HepG2 (cell line): ENCODE measurements at places on chromosomes 1 and 21.

DNA sequence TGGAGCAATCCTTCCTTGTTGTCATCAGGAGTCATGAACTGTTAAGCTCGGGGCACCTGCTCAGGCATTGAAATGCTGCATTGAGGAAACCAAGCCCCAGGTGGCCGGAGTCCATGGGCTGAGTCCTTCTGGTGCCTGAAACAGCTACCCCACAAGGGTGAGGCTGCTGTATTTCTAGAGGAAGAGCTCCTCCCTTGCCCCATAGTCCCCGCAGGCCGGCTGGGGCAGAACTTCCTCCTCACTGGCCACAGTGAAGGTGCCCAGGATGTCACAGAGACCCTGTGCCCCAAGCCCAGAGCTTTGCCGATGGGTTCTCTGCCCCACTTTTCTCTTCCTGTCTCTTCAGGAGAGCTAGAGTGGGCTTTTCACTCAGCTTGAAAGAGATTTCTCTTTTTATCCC lies 80.8 kb upstream of the GCLM start:
- DNase-seq: no peak

DNA sequence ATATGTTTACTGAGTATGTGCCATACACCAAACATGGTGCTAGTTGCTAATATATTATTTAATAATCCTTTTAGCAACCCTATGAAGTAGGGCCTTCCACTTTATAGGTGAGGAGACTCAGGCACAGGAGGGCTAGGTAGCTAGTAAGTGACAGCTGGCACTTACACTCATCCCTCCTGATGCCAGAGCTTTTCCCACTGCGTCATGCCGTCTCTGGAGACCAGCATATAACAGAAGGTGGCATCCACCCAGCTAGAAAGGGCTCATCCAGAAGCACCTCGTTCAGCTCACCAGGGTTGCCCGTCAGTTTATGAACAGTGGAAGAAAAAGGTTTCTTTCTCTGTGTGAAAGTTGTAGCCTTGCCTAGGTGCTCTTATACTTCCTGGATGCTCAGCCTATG lies 108.9 kb downstream of the NOS1AP start:
- no peak for DNase-seq

GRCh38 chr1:206742719-206743383 lies 27.7 kb upstream of the IL19 start:
- no peak for DNase-seq

- no peak for DNase-seq
Observed at GRCh38 chr21:42508371-42508770, 5.3 kb upstream of the SLC37A1 start.

GRCh38 chr1:10694274-10694632 lies 102.2 kb downstream of the CASZ1 start:
- DNase-seq: no peak

- DNase-seq: no peak
Observed at GRCh38 chr1:173014160-173014559, 36.6 kb downstream of the TNFSF18 start.

GRCh38 chr1:168087696-168088095 lies 49.0 kb downstream of the GPR161 start:
- DNase-seq: no peak

DNA sequence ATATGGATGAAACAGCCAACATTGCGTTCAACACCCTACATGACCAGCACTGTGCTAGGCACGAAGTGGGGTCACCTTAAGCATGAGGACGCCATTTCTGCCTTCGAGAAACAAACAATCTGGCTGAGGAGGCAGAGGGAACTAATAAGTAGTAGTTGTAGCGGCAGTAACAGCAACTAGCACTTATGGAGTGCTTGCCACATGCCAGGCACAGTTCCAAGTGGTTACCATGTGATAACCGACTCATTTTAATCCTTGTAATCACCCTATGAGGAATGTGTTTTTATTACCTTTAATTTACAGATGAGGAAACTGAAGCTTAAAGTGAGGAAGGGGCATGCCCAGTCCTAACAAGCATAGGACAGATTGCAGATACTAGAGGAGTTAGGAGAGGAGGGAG lies 33.7 kb downstream of the KCND3 start:
- no peak for DNase-seq

GRCh38 chr1:53617851-53618499 lies 121.0 kb downstream of the GLIS1 start:
- no peak for DNase-seq

- no peak for DNase-seq
Observed at GRCh38 chr1:101310506-101310905, 73.7 kb downstream of the S1PR1 start.

GRCh38 chr1:232422098-232422497 lies 207.8 kb downstream of the SIPA1L2 start:
- DNase-seq: no peak

DNA sequence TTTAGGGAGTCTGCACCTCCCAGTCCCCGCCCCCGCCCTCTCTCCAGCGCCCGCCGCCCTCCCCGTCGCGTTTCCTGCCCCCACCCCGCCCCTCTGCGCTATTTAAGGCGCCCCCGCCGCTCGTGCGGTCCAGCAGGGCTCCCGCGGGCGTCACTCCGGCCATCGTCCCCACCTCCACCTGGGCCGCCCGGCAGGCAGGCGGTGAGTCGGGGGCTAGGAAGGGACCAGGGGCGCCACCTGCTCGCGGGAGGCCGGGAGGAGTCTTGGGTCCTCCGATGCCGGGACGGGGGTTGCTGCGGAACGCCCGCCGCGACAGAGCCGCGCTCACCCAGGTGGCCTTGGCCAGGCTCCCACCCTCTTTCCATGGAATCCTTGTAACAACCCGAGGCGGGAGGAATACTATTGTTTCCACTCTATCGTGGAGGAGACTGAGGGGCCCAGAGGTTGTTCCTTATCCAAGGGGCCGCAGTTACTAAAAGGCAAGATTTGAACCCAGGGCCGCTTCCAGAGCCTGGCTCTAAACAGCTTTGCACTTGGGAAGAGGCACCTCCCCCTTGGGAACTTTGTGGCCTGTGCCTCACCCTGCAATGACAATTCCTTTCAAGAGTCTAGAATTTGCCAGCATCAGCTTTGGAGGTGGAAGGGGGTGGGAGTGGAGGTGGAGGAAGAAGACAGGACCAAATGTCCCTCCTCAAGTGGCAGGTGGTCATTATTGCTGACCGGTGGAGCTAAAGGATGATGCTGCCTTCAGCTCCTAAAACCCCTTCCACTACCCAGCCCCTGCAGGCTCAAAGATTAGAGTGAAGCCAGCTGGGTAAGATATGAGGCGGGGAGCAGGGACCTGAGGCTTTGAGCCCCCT lies at the start of gene GJA4:
Gene GJA4, plus strand, starts transcription at position 132 of the 860 bp plus-strand sequence. CDS start 1,215 bp downstream, outside the sequence.
- no peak for DNase-seq

GRCh38 chr1:30085811-30086770 lies 637.3 kb downstream of the MATN1 start:
- peak; percentile 8 for DNase-seq

DNA sequence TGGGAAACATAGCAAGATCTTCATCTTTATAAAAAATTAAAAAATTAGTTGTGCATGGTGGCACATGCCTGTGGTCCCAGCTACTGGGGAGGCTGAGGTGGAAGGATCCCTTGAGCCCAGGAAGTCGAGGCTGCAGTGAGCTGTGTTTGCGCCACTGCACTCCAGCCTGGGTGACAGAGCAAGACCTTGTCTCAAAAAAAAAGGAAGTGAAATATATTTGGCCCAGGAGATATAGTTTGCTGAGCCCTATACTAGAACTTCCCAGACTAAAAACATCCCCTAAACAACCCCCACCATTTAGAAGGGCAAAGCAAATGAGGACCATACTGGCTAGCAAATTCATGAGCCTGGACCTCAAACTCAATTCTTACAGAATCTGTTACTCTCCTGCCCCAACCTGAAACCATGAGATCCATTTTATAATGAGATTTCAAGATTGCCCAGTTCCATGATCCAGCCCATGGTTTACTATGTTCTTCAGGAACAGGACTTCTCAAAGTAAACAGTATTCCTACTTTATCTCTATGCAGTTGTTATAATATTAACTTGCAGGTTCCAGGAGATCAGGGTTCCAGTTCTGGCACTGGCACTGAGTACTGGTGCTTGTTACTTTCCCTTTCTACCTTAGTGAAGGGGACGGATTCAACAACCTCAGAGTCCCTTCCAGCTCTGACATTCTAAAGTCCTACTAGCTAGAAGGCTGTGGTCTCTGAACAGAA lies 48.9 kb upstream of the TADA1 start:
- no peak for DNase-seq

- no peak for DNase-seq
Observed at GRCh38 chr1:19582318-19582717, 61.8 kb upstream of the NBL1 start.

DNA sequence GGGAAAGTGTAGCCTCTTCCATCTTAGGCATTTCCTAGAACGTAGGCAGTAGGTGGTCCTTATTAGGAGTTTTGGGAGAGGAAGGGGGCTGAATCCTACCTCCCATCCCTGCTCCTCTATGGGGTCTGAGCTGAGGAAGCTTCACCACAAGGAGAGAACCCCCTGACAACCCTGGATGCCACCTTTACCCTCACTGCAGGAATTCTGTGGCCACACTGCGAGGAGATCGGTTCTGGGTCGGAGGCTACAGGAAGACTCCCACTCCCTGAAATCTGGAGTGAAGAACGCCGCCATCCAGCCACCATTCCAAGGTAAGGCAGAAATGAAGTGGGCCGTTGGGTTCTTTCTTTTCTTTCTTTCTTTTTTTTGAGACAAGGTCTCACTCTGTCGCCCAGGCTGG lies 1.5 kb downstream of the MX1 start:
- DNase-seq: no peak

DNA sequence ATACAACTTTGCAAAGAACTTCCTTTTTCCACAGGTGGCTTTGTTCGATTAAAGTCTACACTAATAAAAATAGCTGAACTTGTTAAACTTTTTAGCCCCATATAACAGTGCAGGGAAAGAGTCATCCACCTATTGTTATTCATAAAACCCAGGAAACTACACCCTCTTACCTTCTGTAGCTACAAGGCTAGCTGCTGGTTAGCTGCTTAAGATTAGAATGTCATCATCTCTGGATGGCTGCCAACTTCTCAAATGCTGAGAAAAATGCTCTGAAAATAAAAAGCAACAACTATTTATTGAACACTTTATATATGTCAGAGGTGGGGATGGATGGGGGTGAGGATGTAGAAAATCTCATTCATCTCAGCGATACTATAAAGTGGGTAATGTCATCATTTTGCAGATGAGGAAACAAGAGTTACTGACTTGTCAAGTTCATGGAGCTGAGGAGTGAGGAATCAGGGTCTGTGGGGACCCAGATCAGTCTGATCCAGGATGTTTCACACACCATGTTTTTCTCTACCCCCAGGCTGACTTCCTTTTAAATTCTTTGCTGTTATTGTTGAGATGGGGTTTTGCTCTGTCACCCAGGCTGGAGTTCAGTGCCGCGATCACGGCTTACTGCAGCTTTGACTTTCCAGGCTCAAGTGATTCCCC lies 17.1 kb downstream of the ATP5PF start:
- no peak for DNase-seq

- DNase-seq: no peak
Observed at GRCh38 chr1:57546549-57547330, 122.9 kb upstream of the DAB1 start.

- DNase-seq: no peak
Observed at GRCh38 chr1:44072821-44073220, 41.6 kb upstream of the SLC6A9 start.

GRCh38 chr1:244868484-244869363 lies 4.4 kb upstream of the HNRNPU start:
- DNase-seq: no peak

- DNase-seq: no peak
Observed at GRCh38 chr1:85388416-85388815, 76.5 kb downstream of the DDAH1 start.

DNA sequence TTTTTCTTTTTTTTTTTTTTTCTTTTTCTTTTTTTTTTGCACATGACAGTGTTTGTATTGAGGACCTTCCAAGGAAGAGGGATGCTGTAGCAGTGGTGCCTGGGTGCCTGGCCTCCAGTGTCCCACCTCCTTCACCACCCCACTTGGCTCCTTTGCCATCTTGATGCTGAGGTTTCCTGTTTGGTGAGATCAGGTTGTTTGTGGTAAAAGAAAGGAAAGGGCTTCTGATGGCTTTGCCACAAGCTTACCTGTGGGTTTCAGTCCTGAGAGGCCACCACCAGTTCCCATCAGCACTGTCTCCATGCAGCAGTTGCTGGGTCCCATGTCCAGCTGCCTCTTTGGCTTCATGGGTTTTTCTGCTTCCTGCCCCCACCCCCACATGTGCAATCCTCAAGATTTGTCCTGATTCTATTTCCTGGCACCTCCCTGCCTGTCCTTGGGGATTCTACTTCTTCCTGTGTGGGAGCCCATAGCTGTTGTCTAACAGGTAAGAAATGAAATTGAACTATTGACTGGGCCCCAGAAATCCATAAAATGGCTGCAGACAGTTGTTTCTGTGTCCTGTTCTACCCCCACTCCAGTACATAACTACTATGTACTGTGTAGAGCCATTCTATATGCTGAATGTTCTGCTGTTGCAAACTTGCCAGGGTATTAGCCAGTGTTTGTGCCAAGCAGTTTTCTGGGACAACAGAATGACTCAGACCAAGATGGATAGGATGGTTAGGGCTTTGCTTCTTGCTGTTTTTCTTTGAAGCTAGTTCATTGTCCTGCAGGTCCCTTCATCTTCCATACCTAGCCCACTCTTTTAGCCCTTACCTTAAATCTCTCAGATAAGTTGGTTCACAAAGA lies 4.2 kb upstream of the CCDC28B start:
- no peak for DNase-seq

GRCh38 chr1:217137210-217137881 lies 414.1 kb upstream of the ESRRG start:
- no peak for DNase-seq

DNA sequence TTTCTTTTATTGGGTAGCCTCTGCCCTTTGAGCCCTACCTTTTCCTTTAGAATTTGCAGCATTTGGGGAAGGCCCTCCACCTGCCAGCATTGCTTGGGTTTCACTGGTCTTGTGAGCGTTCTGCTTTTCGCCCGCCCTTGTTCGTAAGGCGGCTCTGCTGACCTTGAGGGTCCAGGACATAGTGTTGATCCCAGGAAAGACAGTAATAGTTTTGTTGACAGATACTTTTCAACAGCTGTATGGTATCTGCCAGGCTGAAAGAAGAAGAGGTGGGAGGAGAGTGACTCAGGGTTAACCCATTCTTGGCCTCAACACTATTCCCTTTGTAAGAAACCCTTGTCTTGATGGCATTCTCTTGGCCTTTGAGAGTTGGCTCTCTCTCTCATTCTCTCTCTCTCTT lies 113.4 kb upstream of the SPAG17 start:
- DNase-seq: no peak

DNA sequence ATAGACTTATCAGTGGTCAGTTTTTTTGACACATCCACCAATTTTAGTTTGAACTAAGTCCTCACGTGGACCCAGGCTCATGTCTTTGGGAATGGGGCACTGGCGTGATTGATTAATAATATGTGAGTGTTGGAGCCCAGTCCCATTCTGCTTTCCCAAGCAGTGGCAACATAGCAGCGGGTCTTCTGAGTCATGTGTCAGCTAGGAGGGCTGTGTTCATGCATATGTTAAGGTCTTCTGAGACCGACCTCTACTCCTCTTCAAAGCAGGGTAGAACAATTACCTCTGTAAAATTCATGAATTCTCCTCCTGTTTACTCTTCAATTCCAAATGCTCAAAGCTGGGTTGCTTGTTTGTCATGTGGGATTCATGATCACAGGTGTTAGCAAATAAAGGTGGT lies 291.3 kb downstream of the CAMTA1 start:
- no peak for DNase-seq

- no peak for DNase-seq
Observed at GRCh38 chr1:5481889-5482288, 510.3 kb downstream of the NPHP4 start.

- no peak for DNase-seq
Observed at GRCh38 chr1:201329286-201329685, 46.0 kb downstream of the PKP1 start.
